ENCODE measurements at places on chromosomes 1 and 21.

- no peak for DNase-seq
Observed at GRCh38 chr1:151585622-151586021, 26.2 kb upstream of the SNX27 start.

- DNase-seq = no peak
Observed at GRCh38 chr1:63971557-63971956, 197.7 kb downstream of the ROR1 start.

DNA sequence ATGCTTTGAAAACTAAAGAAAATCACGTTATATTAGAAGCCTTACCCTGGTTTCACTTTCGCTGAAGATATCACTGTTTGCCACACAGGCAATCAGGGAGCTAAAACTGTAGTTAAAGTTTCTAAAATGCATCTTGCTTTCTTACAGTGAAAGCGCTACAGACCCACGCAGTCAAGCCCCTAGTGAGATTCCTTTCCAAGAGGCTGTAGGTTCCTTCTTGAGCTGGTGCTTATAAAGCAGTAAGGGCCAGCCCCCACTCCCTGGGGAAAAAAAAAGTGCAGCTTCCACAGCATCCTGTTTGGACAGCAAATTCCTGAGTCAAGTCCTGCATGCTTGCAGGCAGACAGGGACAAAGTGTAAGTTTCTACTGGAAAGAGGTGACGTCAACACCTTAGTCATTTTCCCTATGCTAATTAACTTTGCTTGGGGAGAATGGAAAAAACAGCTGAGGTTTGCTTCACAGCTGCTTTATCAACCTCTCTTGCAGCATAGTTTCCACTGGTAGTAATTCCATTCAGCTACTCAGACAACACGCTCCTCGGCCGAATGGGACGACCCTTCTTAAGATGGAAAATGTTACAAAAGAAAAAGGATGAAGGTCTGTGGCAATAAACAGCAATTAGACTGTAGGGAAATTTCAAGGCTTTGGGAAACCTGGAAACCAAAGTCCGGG lies 14.7 kb upstream of the KCNE1 start:
- no peak for DNase-seq

GRCh38 chr1:205326812-205327466 lies 5.4 kb upstream of the NUAK2 start:
- DNase-seq = no peak

GRCh38 chr1:214843281-214843680 lies 239.3 kb upstream of the KCNK2 start:
- DNase-seq = no peak

DNA sequence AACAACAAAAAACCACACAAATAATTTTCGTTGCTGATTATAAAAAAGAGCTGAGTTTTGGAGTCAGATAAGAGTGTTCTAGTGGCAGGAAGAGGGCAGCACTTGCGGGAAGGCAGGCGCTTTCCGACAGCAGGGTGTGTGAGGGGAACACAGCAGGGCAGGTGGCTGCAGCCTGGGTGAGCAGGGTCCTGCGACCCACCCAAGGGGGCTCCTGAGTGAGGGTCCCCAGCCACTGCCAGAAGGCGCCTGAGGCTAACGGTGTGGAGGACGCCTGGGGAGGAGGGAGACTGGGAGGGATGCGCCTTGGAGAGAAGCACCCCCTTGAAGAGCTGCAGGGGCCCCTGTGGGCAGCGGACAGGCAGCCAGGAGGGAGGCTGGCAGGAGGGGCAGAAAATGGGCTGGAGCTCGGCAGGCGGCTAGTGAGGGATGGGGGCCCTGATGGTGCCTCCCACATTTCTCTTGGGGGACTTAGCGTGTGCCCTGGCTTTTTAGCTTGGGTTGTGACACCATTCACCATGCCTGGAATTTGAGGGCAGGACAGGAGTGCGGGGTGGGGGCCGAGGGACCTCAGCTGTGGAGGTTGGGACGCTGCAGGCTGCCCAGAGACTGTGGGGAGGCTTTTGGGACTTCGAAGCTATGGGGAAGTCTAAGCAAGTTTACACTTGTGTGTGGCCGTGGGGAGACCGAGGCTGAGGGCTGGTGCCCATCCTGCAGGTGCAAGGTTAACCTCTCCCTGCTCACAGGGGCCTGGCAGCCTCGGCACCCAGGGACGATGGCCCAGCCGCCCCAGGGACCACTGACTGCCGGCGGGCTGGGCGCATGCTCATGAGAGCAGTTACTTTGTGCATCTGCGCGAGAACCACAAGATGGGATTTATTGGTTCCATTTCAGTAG lies 111.4 kb downstream of the SIK1 start:
- no peak for DNase-seq

- DNase-seq = no peak
Observed at GRCh38 chr1:214546886-214547641, 4.3 kb downstream of the PTPN14 start.

DNA sequence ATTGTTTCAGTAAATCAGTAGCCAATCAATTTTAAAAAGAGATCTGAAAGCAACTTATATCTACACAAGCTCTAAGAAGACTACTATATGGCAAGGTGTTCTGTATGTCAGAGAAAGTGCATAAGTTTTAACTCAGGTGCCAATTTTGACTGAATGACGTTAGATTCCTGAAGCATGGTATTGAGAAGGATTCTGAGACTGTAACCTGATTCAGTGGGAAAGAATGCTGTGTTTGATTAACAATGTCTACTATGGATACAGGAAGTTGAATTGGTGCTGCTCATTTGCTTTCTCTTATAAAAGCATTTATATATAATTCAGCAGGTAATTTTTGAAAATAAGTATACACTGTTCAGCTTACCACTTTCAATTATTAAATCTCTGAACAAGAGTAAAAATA lies 156.3 kb downstream of the PAPPA2 start:
- DNase-seq = no peak

All from CD4-positive, alpha-beta T cell treated with Interleukin-6 at 100 ng/mL for 8 hours (primary cell).